ENCODE measurements at places on chromosomes 1 and 21.

DNA sequence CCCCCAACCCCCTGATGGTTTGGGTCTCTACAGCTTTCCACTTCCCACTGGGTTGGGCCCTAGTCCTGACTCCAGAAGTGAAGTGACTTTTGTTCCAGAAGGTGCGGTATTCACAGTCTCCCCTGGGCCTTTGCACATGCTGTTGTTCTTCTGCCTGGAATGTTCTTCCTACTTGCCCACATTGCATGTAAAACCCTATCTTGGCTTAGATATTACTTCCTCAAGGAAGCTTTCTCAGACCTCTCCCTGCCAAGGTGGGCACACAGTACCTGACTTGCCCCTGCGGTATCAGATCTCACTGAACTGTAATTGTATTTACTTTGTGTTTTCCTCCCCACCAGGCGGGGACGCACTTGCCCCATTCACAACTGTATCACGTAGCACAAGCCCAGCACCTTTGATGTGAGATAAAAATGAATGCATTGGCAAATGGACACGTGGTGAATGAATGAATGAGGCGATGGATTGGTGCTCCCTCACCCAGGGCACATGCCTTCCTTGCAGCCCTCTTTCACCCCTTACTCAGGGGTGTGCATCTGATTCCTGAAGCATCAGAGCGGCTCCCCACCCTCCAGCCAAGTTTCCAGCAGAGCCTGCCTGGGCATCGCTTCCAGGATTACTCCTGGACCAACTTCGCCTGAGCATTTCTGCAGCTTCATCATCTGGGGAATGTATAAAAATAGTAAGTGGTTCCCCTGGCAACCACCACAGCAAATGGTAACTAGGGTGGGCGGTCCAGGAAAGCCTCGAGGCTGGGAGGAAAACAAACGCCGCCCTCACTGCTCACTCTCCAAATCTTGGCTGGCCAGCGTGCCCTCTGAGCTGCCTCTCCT lies 19.8 kb downstream of the NENF start:
- no peak for DNase-seq

DNA sequence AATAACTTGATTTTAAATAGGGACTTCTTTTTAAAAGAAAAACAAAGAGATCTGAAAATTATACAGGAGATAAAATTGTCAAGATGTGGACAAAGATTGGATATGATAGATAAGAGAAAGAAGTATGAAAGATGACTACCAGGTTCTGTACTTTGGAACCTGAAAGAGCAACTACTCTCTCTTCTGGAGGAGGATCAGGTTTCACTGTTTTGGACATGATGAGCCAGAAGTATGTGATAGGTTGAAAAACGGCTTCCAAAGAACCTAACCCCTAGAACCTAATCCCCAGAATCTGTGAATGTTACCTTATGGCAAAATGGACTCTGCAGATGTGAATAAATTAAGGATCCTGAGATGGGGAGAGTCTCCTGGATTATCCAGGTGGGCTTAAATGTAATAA lies 26.2 kb downstream of the RSBN1 start:
- no peak for DNase-seq

DNA sequence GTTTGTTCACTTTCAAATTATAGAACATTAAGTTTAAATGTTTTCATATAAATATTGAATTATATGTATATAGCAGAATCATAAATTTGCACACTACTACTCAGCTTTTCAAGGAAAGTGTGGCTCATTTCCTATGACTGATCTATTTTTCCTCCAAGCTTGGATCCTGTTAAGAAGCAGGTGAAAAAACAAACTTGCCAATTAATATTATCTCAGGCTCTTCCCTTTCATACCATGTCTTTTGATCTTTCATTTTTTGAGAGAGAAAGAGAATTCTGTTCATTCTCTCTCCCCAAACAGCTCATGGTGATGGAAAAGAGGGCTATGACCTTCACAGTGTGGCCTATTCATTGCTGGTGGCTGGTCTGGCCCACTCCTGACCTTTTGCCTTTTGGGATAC lies 43.7 kb downstream of the SEC16B start:
- no peak for DNase-seq

DNA sequence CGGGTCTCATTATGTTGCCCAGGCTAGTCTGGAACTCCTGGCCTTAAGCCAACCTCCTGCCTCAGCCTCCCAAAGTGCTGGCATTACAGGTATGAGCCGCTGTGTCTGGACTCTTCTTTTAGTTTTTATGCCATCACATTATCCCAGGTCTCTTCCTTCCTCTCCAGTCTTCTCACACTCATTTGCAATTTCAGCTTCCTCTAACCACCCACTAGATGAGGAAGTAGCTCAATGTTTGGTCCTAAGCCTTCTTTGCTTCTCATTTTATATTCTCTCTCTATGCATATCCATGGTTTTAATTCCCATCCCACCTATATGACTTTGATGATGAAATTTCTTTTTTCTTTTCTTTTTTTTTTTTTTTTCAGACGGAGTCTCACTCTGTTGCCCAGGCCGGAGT lies 3.1 kb upstream of the ZBTB8A start:
- DNase-seq, result no peak

GRCh38 chr1:175927944-175928343 lies 184.5 kb upstream of the TNR start:
- DNase-seq, result no peak

GRCh38 chr1:225823811-225824261 lies 13.9 kb downstream of the EPHX1 start:
- no peak for DNase-seq

- no peak for DNase-seq
Observed at GRCh38 chr1:50047916-50048694, 24.4 kb upstream of the AGBL4 start.

DNA sequence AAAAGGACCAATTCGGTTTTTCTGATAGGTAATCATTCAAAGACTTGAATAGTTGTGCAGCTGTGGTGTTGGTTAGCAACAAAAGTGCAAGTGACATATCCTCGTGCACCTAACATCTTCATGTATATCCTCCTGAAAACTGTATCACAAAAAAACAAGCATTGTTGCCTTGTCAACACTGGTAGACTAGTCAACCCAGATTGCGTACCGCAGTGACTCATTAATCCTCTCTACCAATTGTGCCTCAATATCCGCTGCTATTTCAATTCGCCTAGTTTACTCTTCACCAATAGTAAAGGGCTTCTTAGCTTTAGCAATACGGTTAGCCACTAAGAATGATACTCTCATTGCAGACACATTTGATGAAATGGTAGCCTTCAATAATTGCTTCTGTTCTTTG lies 3.5 kb downstream of the HHAT start:
- no peak for DNase-seq

DNA sequence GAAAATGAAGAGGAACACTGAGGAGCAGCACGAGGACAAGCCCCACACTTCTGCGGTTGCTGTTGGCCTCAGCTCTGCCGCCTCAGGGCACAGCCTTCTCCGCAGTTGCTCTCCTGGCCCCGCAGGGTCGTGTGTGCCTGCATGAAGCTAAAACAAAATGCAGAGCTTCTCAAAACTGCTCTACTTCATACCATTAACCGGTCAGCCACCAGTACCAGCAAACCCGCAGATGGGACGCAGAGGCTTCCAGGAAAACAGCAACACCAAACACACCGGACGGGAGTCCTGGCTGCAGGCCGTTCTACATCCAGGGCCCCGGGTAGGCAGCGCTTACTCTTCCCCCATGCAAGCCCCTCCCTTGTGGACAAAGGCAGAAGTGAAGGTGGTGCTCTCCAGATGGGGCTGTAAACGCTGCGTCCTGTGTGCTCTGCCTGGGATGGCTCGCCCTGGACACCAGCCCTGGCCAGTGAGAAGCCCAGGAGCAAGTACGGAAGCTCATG lies 7.1 kb upstream of the C1orf159 start:
- no peak for DNase-seq

GRCh38 chr1:88311907-88312306 lies 372.2 kb upstream of the PKN2 start:
- no peak for DNase-seq

DNA sequence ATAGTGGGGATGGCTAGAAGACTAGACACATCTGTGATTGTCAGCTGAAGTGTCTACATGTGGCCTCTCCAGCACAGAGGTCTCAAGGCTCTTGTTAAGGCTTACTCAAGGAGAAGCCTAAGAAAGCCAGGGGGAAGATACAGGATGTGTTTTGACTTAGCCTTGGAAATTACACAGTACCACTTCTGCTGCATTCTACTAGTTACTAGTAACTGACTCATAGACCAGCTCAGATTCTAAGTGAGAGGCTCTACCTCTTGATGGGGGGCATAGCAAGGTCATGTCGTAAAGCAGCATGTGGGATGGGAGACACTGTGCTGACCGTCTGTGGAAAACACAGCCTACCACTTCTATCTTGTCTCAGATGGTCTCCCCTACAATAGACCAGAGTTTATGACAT lies 99.5 kb downstream of the UBE2U start:
- DNase-seq, result no peak

DNA sequence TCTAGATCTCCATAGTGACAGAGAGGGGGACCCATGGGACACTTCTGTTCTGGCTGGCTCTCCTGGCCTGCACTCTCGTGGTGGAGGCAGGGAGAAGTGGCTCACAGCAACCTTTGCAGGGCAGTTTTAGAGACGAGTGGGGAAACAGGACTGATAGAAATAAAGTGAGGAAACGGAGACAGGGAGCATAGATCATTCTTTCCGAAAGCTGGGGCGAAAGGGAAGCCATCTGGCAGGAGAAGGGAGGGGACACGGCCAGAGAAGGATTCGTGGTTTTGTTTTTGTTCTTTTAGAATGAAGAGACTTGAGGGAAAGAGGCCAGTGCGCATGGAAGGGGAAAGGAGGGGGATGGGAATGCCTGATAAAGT lies 3.5 kb downstream of the TIE1 start:
- DNase-seq, result no peak

DNA sequence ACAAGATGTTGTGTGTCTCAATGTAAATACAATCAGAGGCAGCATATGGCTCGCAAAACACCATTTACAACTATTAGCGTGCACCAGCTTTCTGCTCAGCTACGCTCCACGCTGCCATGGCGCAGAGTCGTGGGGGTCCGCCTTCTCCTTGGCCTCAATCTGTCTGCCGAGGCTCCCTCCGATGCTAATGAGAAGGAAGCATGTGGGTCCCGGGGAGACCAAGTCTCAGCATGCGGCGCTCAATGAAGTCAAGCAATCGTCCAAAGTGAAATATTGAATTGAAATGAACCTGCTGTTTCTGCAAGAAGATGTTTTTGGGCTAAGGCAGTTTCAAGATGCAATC lies 228.9 kb downstream of the TOMM20 start:
- DNase-seq, result no peak

GRCh38 chr1:51956528-51957509 lies 33.7 kb downstream of the RAB3B start:
- no peak for DNase-seq

DNA sequence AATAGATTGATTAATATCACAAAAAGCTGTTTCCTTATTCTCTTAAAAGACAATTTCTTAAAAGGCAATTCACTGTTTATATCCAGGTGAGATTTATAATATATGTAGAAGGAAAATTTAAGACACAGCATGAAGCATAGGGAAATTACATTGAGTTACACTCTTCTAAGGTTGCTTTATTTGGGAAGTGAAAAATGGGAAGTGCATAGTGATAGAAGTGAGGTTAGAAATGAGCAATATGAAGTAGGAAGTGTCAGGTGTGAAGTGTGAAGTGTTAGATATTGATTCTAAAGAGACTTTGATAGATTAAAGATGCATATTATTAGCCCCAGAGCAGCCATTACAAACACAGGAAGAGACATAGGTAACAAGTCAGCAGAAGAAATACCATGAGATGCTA lies 40.3 kb downstream of the FH start:
- DNase-seq, result no peak

- no peak for DNase-seq
Observed at GRCh38 chr1:184163674-184164465, 112.3 kb downstream of the TSEN15 start.

GRCh38 chr1:178241057-178241456 lies 147.2 kb downstream of the RASAL2 start:
- no peak for DNase-seq

DNA sequence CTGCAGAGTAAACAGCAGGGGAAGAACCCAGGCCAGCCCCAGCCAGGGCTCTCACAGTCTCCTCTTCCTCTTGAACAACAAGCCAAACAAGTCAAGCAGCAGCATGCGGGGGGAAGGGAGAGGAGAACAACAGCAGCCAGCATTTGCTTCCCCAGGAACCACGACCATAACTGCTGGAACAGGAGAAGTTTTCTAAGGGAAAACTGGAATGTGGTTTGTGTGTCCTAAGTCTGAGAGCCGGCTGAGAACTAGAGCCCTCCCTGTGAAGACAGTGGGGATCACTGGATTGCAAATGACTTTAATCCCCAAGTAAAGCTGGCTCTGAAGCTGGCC lies 48.2 kb downstream of the COQ8A start:
- no peak for DNase-seq

GRCh38 chr1:109395602-109396512 lies 1.9 kb downstream of the SORT1 start:
- no peak for DNase-seq

DNA sequence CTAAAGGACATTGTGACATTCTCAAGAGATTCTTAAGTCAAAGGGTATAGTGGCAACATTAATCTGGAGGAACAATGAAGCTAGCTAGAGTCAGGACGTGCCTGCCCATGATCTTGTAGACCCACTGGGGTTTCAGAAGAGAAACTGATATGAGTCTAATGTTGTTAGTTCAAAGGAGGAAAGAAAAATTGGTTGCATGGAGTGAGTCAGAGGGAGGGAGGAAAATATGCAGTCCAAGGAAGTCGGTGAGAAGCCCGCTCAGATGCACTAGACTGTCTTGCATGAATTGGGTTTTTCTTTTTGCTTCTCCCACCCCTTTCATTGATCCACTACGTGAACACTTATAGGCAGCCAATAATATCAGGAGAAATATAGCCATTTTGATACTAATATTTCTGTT lies 53.8 kb upstream of the SYT14 start:
- DNase-seq, result no peak

DNA sequence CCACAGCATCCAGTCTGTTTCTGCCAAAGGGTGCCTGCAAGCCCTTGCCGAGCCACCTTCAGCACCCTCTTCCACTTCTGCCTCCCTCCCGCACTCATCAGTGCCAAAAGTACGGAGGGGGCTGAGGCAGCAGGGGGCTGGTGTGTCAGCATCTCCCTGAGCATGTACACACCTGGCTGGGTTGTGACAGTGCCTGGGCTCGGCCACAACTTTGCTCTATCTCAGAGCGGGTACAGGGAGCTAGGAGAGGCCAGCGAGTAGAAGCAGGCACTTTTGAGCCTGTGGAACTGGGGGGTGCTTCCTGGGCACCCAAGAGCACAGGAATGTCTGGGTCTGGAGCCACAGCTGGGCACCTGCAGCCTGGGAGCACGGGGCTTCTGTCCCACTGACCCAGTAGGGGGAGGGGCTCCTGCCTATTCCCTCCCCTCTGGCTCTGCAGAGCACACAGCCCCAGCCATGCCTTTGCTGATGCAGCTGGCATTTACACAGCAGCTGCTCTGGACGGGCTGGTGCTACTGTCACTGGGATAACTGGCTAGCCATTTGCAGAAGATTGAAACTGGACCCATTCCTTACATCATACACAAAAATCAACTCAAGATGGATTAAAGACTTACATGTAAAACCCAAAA lies 319.8 kb upstream of the RRP15 start:
- no peak for DNase-seq

DNA sequence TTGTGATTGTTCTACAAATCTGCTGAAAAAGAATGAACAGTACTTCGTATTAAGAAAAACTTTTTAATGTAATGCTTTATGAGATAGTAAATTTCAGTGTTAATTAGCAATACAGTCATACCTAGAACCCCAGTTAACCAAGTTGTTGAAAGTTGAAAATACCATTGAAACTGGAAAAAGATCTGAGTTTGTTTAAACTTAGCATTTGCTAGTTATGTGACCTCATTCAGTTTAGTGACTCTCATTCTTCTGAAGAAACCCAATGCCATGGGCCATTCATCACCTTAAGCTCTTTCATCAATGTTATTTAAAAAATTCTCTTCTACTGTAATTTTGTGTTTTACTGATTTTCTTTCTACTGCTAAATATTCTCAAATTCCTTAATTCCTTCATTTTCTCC lies 20.2 kb downstream of the RCOR3 start:
- DNase-seq, result no peak
